ENCODE measurements at places on chromosomes 1 and 21.

GRCh38 chr1:24793447-24794129 is 48.3 kb downstream of the CLIC4 start:
- no peak for DNase-seq

GRCh38 chr1:63743781-63744180 is 30.0 kb upstream of the ROR1 start:
- DNase-seq: no peak

DNA sequence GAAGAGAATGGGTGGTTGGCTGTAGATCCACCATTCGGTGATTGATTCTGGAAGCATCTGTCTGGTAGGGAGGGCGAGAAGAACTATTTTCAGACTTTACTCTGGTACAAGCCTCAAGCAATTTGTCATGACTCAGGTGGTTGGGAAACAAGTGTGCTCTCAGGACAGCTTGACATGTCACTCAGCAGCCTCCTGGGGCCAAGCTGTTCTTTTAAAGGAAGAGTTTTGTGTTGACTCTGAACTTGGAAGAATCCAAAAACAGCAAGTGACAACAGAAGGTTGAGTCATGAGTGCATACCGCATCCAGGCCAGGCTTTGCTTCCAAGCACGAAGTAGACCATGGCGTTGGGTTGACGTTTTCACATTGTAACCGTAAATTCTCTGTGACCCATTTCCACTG is 65.9 kb downstream of the CLIC6 start:
- DNase-seq: no peak

GRCh38 chr1:15344800-15345704 is 64.6 kb upstream of the EFHD2 start:
- DNase-seq: no peak

DNA sequence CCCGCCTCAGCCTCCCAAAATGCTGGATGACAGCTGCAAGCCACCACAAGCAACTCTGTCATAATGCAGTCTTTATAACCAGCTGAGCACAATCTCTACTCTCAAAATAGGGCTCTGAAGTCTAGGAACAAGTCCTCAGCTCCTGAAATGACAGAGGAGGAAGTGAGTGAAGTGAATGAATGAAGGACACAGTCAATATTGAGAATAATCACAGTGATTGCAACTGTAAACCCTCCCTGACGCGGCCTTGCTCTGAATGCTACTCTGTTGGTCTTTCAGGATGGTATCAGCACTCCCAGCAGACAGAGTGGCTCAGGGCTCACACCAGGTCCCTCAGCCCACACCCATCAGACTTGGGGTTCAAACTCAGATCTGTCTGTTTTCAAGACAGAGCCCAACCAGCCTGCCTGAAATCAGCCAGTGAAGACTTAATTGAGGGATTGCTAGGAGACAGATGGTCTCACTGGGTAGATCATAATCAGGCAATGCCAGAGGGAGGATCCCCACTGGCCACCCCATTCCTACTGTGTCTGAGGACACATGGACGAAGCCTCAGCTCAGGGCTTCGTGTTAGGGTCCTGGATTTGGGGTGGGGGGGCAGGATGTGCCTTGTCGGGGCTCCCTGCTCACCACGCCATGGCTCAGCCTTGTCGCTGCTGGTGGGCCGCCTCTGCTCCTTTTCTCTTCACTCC is 20.9 kb downstream of the RNF187 start:
- peak; percentile 31 for DNase-seq

DNA sequence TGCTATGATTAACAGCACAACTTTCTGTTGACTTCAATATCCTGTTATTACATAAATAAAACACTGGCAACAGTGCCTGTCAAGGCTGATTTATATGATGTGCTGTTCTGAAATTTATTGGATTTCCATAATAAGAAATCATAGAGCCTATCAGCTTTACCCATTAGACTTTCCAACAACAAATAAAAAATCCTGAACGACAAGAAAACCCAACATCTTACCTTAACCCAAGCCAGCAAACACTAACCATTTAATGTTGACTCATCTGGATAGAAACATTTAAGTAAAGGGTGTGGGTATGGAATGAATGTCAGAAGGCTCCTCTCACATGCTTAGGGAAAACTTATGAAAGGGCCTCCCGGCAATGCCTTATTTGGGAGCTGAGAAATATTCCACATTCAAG is 165.1 kb downstream of the SLC45A1 start:
- DNase-seq: no peak

- no peak for DNase-seq
Measured at GRCh38 chr21:36446301-36446700, 33.6 kb downstream of the CLDN14 start.

GRCh38 chr21:42781150-42781970 is 98.0 kb downstream of the WDR4 start:
- DNase-seq: no peak

DNA sequence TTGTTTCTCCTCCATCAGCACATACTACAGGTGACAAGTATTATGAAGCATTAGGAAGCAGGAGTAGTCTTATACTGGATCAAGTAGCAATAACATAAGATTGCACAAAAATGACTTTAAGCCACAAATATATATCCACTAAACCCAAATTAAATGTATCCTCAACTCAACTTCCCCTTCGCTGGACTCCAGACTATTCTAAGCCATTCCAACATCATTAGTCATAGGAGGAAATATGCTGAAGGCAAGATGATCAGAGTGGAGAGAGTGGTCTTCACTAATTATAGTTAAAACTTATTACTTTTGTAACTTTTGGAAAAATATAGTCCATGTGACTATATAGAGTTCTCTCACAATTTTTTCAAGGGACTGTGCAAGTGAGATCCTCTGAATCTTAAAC is 390.7 kb upstream of the ZP4 start:
- no peak for DNase-seq

- DNase-seq: peak; percentile 66
Measured at GRCh38 chr1:94805912-94806311, 14.2 kb upstream of the SLC44A3 start.

- no peak for DNase-seq
Measured at GRCh38 chr1:161843156-161843555, 77.0 kb downstream of the ATF6 start.

DNA sequence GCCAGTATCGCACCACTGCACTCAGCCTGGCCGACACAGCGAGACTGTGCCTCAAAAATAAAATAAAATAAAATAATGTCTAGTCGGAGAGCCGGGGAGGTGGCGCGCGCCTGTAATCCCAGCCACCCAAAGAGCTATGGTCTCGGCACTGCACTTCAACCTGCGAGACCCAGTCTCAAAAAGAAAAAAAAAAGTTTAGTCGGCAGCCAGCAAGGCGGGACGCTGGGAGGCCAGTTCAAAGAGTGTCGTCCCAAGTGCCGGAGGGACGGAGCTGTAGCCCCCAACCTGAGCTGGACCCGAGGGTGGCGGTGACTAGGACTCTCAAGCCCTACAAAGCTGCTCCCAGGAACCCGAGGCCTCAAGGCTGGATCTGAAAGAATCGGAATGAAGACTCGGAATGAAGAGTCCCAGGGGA is 632 bp upstream of the FALEC start:
- DNase-seq: no peak

DNA sequence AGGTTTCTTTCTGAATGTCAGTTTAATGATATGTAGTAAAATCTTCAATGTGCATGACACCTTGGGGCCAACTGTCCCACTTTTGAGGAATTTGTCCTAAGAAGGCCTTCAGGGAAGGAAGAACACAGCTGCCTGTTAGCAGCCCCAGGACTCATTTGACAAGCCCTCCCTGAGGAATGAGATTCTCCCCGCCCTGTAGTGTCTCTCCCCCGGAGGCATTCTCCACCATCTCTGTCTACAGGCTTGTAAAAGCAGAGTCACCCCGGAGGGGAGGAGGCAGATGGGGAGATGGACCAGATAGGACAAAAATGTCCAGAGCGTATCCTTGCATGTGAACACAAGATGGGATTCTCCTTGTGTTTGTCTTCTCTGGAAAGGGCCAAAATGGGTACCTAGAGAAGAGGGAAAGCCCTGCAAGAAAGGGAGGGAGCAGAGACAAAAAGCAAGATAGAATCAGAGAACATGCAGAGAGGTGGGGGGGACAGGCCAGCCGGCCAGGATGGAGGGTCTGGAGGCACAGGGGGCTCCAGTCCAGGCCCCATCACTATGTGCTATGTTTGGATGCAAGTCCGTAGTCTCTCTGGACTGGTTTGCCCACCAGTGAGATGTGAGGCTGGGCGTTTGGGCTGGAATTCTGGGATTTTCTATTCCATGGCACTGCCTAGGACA is 12.0 kb upstream of the WNT3A start:
- DNase-seq: no peak

All from erythroblast (primary cell).